Right hindlimb (tissue), 1 donor: ENCODE measurements at places on chromosomes 5 and 9.

DNA sequence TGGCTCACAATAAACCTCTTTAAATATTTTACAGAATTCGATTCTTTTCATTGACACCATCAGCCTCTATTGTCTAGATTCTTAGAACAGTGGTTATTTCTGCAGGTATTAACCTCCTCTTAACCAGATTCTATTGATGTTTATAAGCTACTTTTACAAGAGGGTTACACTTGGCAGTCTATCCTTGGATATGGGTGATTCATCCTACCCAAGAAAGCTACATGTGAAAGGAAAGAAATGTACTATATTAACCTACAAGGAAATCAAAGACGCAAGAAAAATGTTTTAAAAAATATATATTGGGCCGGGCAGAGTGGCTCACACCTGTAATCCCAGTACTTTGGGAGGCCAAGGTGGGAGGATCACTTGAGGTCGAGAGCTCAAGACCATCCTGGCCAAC, 16.7 kb downstream of the SLC25A25 start:
- no peak for DNase-seq

DNA sequence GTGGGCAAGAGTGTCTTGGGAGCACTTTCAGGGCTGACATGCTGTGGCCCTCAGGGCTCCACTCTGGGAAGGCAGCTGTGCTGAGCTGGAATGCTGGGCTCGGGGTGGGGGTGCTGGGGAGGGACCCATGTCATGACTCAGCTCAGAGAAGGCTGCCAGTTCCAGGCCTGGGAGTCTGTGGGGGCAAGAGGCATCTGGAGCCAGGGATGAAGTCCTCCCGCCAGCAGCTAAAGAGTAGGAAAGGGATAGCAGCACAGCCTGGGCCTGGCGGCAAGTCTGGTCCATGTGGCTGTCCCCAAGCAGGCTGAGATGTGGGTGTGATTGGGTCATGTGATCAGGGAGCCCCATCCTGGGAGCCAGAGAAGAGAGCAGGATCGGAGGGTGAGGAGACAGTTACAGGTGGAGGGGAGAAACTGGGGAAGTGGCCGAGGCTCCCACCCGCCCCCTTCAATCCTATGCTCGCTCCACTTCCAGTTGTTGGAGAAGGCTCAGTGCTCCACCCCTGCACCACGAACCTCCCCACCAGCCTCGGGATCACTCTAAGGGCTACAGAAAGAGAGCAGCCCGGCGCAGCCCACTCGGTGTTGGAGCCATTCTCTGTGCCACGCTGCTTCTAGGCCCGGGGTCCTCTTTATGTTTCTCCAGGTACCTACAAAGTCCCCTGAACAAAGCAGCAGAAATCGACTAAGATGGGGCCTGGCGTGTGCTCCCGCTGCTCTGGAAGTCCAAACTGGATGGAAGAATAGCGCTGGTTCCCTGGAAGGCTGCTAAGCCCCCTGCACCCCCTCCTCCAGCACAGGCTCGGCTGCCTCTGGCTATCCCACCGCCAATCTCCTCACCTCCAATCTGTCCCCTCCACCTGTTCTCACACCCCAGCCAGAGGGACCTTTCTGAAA, 12.0 kb downstream of the PDGFRB start:
- peak; percentile 77 for DNase-seq

- peak; percentile 4 for DNase-seq
These were observed 2.1 kb downstream of the SLC6A3 start for GRCh38 chr5:1443171-1443570.

DNA sequence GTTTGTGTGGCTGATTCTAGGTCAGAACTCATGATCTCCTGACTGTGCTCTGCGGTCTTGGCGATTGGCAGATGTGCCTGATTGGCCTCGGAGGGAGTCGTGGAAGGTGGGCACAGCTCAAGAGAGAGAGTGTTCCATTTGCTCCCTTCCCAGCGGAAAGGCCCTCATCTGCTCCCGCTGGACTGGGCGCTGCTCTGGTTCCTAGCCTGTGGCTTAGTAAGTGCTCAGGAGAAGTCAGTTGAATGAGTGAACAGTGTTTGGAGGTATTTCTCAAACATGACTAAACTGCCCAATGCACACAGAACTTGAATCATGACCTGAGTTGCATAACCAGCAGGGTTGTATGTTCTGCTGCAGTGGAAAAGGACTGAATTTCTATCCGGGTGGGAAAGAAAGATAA, 120.2 kb upstream of the PITX1 start:
- no peak for DNase-seq
